Pancreas (tissue), 10 donors: ENCODE measurements at places on chromosomes 4 and X. TPM values are rescaled to one million over a fixed set of nuclear protein-coding genes. Genes with fewer than 3 reads are reported as not detected.

The RTL9 gene
- polyA plus RNA-seq: not detected

The GABRB1 gene
- polyA plus RNA-seq: not detected

The FAM47C gene
- polyA plus RNA-seq: 0.04 TPM

The HPGD gene
- polyA plus RNA-seq: 2.1 TPM

The CLDN2 gene
- polyA plus RNA-seq: 1.7 TPM

The RAB33A gene
- 0.23 TPM for polyA plus RNA-seq

The GIMD1 gene
- not detected for polyA plus RNA-seq

The PLP1 gene
- polyA plus RNA-seq: 0.30 TPM

The GNRHR gene
- polyA plus RNA-seq: not detected

The RADX gene
- polyA plus RNA-seq: 21.4 TPM
